Tibial artery (tissue), 4 donors: ENCODE measurements at places on chromosomes 3 and 15.
A peak's percentile ranks its signal among the peaks of the same experiment; 100 is the strongest.

- no peak for DNase-seq
Measured at GRCh38 chr15:36798794-36799193, 219.4 kb downstream of the CDIN1 start.

DNA sequence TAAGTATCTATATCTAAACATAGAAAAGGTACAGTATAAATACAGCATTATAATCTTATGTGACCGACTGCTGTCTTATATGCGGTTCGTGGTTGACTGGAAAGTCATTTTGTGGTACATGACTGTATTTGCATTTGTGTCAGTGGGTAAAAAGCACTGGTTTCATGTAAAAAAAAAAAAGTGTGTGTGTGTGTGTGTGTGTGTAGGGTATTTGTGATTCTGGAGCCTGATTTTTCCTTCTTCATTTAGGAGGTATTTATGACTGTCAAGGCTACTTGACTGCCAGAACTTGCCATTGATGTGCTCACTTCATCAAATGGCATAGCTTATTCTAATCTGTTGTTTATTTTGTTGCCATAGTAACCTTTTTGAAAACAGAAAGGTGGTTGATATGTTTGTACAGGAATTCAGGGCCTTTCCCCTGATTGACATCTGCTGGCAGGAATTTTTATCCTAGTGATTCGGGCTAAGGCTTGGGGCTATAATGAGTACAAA, 63.2 kb downstream of the AKAP13 start:
- no peak for DNase-seq

DNA sequence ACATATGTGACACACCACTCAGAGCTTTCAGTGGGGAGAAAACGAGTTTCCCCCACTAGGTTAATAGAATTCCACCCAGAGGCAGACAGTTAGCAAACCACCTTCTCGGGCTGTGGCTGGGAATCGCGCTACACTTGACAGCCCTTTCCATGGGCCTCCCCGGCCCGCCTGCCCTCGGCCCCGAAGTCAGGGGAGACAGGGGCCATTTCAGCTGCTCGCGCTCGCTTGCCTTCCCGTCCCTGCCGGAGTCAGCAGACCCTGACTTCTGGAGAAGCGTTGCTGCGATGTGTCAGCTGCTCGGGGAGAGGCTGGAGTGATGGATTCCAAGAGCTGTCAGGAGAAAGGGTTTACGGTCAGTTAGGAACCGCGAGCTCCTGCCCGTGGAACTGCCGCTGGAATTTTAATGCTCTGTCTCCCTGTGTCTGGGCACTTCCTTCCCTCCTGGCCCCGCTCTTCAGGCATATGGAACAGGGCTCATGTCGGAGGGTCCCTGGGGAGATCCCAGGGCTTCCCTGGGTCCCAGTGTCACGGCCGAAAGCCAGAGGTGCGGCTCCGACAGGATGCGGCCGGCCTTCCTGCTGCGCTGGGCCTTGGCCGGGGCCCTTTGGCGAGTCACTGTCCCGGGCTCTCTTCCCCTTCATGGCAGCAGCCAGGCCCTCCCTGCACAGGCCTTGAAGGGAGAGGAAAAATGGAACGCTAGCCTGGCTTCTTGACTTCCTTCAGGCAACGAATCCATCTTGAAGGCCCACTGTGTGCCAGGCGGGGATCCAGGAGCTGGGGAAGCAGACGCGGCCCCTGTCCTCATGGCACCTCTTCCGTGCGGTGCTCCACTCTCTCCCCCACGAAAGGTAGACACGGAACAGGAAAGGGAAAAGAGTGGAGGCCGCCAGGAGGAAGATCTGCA, 38.4 kb upstream of the VPS8 start:
- DNase-seq = peak; percentile 66

DNA sequence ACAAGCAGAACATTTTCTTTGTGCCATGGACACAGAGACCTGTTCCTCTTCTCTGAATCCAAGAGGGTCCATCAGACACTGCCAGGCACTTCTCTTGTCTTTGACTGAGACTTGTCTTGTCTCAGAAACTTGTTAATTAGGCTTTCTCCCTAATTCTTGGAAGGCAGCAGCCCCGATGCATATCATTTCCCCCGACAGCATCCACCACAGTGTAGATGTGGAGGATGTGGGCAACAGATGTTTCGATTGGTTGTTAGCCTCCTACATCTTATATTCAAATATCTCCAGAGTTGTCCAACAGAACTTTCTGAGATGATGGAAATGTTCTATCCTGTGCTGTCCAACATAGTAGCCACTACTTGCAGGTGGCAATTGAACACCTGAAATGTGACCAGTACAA, 15.5 kb downstream of the GASK1A start:
- DNase-seq = no peak

DNA sequence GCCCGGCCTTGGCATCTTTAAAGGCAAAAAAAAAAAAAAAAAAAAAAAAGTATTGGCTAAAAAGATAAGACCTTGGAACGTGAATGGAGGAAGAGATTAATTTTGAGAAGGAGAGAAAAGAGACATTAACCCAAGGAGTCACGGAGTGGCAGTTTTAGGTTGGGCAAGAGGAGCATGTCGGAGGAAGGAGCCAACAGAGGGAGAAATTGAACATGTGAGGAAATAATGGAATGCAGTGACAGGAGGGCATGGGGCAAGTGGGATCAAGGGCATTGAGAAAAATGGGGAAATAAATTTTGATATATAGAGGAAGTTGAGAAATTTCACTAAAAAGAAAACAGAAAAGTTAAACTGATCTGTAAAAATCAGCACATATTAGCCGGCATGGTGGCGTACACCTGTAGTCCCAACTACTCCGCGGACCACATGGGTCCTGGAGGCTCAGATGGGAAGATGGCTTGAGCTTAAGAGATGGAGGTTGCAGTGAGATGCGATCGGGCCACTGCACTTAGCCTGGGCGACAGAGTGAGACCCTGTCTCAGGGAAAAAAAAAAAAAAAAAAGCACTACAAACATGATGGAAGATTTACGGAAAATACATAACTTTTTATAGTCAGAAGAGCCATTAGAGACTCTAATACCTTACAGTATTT, 1.2 kb downstream of the HAUS2 start:
- DNase-seq = no peak
